ENCODE measurements at places on chromosomes 5 and 9.

DNA sequence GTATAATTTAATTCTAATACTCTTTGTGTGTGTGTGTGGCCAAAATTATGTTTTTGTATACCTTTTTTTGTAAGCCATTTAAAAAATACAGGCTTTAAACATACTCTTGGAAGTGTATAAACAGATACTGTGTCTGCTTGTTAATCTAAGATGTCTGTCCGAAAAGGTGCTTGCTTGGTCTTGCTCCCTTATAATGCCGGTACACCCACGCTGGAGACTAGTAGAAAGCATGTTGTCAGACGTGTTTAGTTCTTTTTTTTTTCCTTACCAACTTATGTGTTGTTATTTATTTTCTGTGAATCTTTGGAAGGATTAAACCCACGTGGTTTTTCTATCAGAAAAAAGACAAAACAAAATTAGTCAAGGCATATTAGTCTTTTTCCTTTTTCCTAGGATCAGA, 9.5 kb downstream of the GAPVD1 start:
- DNase-seq, result no peak

DNA sequence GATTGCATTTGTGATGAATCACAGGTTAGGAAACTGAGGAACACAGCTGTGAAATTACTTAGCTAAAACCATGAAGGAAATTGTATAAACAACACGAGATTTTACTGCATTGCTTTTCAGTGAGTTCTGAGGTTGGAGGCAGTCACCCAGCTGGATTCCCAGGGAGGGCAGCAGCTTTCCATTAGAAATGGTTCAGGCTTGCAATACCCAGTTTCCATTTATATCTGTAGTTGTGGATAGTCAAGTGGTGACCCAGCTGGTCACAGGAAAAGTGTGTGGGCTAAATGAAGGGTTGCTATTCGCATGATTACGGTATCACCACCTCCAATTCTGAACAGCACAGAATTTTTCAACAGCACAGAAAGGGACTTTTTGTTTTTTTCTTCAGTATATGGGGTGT, 34.3 kb upstream of the SPATA31D4 start:
- DNase-seq, result no peak

DNA sequence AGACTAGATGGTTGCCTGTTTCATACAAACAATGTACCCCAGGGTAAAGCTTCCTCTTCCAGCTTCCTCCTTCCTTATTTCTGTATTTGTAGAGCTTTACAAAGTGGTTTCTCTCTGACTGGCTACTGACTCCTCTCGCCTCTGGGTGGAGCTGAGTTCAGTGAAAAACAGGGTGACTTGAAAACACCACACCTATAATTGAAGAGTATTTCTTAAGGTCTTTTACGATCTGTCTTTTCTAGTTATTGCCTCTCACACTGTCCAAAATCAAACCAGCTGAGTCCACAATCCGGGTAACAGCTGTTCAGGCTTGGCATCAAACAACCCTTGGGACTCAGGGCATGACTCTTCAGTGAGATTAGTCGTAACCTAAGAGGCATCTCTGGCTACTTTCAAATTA, 200.4 kb downstream of the ARRDC3 start:
- no peak for DNase-seq

DNA sequence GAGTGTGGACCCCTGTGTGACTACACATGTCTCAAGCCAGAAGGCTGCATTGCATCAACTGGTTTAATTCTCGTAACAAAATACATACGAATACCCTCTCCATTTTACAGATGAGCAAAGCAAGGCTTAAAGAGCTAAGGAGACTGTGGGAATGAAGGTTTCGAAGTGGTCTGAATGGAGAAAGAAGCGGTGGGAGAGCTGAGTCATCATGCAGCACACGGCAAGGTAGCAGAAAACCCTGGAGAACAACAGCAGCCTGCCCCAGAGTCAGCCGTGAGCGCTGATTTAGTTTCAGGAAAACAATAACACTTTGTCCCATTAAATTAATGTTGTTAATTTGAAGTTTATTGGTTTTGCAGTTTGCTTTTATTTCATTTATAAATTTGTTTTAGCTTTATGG, 223.8 kb downstream of the HSPA4 start:
- DNase-seq, result no peak

- DNase-seq, result no peak
Measured at GRCh38 chr5:147400881-147401280, 109.0 kb downstream of the DPYSL3 start.

DNA sequence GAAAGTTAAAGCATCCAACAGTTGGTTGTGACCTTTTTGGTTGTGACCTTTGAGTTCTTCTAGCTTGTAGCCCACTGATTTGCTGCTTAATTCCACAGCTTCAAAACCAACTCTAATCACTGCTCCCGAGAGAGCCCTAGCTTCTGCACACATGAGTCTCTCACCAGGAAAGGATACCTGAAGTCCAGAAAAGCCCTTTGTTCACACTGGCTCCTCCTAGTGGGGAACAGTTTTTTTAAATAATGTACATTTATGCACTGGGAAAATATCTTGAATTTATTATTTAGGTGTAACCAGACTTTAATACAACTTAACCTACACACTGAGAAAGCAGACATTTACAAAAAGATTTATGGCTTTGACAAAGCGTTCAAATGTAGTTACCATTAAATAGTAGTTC, 120.2 kb upstream of the CCDC152 start:
- no peak for DNase-seq

GRCh38 chr9:71302776-71303175, 181.4 kb upstream of the TRPM3 start:
- DNase-seq, result peak; percentile 16

DNA sequence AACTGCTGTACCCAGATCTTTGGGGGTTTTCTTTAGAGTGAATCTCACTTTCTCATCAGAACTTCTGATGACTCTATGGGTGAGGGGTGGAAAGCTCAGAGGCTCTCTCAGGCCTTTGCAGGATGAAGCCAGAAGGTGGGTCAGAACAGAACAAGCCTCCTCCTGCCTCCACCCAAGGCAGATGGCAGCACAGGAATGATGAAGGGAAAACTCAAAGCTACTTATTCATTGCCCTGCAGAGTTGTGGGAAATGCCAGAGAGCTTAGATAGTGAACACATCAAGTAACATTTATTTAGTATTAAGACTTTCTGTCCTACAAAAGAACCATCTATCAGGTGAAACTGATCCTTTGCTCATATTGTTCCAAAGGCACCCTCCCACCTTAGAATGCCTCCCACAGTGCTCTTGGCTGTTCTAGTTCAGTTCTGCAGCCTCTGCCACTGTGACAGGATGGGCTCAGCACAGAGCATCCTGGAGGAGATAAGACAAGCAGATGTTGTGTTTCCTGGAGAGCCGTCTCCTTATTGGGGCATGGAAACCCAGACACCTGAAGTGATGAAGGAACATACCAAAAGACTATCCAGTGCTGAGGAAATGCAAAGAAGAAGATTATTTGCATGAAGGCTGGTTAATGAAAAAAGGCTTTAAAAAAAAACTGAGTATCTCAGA, 146.6 kb downstream of the ADAMTS12 start:
- DNase-seq, result no peak

DNA sequence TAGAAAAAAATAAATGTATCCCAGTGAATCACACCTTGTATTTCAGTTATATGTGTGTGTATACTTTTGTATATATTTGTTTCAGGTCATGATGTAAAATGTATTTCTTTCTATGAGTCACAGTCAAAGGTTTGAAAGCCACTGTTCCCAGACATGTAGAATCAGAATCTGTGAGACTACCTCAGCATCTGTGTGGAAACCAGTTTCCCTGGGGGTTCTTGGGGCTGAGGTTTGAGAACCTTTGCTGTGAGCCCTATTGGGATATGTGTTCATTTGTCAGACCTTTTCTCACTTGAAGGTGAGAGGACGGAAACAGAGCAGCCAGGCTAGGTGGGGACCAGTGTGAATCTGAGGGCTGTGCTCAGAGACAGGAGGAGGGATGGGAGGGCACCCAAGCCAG, 78.7 kb upstream of the SAP30L start:
- peak; percentile 59 for DNase-seq

- peak; percentile 31 for DNase-seq
Measured at GRCh38 chr9:10055886-10056395, 556.9 kb downstream of the PTPRD start.

GRCh38 chr5:77709993-77710685, 66.0 kb downstream of the TBCA start:
- peak; percentile 7 for DNase-seq

GRCh38 chr9:13587571-13587970, 308.1 kb upstream of the MPDZ start:
- DNase-seq, result no peak

GRCh38 chr9:100394816-100395215, 32.1 kb upstream of the MSANTD3 start:
- peak; percentile 49 for DNase-seq

DNA sequence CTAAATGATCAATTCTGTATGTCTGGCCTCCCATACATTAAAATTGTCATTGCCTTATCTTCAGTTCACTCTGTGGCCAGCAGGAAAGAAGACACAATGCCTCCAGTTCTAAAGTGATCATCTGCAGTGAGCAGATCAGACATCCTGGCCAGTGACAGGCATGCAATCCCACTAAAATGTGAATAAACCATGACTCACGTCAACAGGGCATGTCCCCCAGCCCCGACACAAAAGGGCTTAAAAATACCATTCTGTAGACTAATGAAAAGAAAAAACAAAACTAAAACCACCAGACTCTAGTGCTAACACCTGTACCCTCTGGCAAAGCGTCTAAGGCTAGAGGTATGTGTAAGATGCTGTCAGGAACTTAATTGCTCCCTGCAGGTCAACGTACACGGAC, 38.5 kb downstream of the DDX31 start:
- peak; percentile 84 for DNase-seq

DNA sequence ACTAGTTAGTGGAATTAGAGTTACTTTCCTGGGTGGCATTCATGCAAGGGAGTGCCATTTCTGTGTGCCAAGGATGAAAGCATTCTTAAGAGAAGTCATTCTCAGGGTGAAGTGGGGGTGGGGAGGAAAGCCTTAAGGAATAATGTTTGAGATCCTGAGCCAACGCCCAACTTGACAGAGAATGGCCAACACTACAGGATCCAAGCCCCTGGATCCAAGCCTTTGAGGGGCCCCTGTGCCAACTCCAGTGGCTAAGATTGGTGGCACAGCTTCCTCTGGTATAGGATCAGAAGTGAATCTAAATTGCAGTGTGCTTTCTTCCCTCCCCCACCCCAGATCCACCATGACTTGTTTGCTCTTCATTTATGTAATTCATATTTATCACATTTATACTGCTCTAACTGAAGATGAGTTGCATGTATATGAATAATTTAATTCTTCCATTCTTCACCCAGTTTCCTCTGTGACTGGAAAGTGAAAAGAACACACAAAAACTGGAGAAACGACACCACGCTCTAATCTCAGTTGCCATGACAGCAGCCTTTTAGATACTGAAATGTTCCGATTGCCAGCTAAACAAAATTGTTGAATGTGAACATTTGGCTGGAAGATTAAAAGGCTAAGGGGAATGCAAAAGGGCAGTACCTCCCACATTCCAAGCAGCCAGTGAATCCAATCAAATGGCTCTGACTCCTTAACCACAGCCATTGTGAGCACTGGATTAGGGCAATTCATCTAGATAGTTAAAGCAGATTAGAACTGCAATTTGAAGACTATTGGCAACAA, 4.5 kb downstream of the ZNF608 start:
- peak; percentile 93 for DNase-seq

GRCh38 chr5:39283231-39283818, 64.0 kb upstream of the FYB1 start:
- DNase-seq, result peak; percentile 59

Measured in fibroblast of skin of right biceps (primary cell).